Stimulated activated CD4-positive, alpha-beta T cell treated with anti-CD3 and anti-CD28 coated beads, Interleukin-15, amount 100 ng/mL, for 48 hours (primary cell): ENCODE measurements at places on chromosomes 1 and 21.
A peak's percentile ranks its signal among the peaks of the same experiment; 100 is the strongest.

- DNase-seq, result no peak
Observed at GRCh38 chr1:168893359-168893801, 164.4 kb upstream of the DPT start.

DNA sequence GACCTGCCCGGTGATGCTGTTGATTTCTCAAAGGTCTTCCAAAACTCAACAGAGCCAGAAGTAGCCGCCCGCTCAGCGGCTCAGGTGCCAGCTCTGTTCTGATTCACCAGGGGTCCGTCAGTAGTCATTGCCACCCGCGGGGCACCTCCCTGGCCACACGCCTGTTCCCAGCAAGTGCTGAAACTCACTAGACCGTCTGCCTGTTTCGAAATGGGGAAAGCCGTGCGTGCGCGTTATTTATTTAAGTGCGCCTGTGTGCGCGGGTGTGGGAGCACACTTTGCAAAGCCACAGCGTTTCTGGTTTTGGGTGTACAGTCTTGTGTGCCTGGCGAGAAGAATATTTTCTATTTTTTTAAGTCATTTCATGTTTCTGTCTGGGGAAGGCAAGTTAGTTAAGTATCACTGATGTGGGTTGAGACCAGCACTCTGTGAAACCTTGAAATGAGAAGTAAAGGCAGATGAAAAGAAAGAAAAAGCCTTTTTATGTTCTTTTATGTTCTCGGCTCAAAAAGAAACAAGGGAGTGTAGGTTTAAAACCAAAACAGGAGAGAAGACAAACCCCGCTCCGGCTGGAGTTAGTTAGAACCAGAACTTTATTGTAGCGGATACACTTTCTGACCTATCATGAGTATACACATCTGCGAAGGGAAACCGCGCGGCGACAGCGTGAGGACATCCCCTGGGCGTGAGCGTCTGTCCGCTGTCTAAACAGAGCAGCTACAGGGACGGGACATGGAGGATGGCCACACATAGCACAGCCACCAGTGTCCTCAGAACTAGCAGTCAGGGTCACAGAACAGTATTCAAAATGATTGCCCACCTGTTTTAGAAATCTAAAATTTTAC, 77.1 kb downstream of the PIK3CD start:
- DNase-seq, result peak; percentile 66

DNA sequence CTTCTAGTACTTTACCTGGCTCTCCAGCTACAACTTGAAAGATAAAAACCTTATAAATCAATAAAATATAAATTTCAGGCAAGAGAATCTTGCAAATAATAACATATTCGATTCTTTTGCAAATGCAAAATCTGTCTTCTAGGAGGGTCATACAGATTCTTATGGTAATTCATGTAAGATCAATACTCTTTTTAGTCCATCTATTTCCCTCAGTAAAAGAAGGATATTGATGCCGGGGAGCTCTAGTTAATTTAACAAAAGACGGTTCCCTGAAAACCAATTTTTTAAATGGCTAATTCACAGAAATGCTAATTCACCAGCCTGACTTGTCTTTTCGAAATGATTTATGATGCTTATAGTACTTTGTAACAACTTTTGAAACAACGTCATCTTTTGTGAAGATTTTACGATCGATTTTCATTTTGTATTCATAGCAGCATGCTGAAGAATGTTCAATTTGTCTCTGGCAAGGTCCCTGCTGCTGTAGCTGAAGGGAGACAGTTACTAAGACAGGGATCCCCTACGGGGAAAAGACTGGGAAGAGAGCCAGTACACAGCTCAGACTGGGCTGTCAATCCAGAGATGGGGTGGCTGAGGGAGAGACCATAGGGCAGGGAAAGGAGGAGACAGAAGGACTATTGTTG, 90.6 kb upstream of the SPAG17 start:
- DNase-seq, result no peak

DNA sequence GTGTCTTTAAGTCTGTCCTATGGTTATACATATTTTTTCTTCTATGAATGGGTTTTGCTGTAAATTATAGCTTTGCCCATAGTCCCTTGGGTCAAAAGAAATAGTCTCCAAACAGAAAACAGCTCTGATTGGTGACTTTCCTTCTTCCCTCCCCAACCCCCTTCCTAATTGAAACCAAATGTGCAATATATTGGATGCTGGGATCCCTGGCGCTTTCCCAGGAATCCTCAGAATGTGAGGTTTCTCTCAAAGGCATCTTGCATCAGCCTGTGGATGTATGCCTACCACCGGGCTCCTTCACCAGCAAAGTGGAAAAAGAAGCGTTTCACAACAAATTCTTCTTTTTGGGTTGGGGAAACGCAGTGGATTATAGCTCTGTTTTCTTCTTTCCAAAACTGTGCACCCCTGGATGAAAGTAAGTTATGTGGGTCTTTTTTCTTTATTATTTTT, at the start of gene DDR2:
Gene DDR2 (plus strand): TSS at position 248 of the 450 bp plus-strand sequence. CDS start 86,600 bp downstream, outside the sequence.
- no peak for DNase-seq

DNA sequence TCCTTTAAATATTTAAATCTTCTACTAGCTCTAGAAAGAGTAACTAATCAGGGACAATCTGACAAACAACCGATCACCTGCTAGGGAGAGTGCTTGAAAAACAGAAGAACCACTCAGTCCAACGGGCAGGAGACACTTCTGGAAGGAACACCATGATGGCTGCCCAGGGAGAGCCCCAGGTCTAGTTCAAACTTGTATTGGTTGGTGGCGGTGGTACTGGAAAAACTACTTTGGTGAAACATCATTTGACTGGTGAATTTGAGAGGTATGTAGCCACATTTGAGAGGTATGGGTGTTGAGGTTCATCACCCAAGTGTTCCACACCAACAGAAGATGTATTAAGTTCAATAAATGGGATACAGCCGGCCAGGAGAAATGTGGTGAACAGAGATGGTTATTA, 4.8 kb upstream of the WDR47 start:
- no peak for DNase-seq

GRCh38 chr1:3717041-3717714, 35.1 kb upstream of the CCDC27 start:
- no peak for DNase-seq
